Mesothelial cell of epicardium (in vitro differentiated cells): ENCODE measurements at places on chromosomes 4 and X. TPM values are rescaled to one million over a fixed set of nuclear protein-coding genes. Genes with fewer than 3 reads are reported as not detected.

GRCh38 chr4:26212528-26212927, 108.3 kb upstream of the RBPJ start:
- DNase-seq, result no peak

DNA sequence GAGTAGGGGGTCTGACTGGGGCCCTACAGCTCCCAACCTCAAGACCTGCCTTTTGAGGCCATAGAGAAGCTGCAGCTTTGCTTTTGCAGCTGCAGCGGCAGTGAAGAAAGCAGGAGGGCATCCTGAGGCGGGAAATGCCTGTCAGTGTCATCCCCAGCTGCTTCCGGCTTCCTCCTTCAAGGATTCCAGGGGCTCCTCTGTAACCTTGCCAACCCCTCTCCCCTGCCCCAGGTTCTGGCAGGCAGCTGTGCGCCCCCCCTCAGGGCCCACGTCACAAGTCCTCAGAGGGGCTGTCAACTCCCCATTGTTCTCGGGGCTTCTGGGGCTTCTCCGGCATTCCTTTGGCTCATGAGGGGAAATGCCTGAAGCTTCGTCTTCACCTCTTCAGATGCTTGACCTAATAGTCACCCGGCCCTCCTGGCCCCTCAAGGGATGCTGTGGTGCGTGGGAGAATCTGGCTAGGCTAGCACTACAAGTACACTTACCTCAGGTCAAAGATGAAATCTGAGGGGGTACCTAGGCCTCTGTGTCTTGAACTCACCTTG, 31.9 kb downstream of the APLN start:
- peak; percentile 49 for DNase-seq

DNA sequence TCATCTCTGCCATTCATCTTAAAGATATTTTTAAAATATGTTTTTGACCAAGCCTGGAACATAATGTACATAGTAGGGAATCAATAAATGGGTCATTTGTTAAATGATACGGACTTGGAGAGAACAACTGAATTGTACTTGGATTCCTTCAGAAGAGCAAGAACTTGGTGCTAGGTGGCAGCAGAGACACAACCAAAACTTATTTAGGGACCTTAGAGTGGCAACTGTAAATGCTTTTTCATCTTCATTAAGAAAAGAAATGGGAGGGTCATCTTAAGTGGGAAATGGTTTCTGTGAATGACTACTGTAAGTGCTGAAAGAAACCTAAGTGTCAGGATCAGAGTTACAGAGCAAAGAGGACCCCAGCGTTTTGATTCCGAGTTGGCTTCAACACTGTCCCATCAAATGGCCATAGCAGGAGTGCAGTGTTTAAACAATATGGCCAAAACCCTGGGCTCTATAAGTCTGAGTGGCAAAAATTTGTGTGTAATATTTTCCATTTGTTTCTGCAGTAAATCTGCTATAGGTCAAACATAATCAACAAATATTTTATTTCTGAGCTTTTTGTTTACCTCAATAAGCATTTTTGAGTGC, 213.6 kb downstream of the PALLD start:
- no peak for DNase-seq

GRCh38 chrX:1202251-1202650, 10.2 kb downstream of the CRLF2 start:
- DNase-seq, result peak; percentile 32

GRCh38 chr4:2647403-2648158, 108.6 kb downstream of the TNIP2 start:
- peak; percentile 9 for DNase-seq

GRCh38 chr4:158527516-158527915, 5.8 kb downstream of the RXFP1 start:
- DNase-seq, result no peak

GRCh38 chr4:189802884-189803283, 137.8 kb upstream of the FRG1 start:
- no peak for DNase-seq

DNA sequence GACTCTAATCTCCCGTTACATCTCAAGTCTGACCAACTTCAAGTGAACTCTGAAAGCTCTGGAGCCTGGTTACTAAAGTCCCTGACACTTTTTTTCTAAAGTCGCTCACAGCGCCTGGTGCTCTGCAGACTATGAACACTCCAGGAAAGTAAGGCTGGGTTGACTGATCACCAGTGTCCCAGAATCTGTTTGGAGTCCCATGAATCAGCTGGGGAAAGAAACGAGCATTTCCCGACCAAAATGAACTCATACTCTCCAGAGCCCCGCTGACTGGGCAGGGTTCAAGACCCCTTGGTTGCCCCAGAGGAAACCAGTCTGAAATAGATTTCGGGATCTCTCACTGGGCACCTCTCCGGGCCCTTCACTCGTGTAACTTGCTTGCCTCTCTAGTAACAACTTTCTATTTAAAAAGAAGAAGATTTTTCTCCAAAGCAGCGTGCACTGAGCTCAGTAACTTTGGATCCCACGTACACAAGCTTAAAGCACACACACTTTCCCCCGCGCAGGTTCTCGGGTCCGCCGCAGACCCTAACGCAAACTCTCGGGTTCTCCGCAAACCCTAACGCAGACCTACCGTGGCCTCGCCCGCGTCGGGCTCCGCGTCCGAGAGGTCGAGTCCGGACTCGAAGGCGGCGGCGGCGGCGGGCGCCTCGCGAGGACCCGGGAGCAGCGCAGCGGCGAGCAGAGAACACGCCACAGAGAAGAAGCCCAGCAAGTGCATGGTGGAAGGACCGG, 964 bp downstream of the VEGFC start:
- DNase-seq, result peak; percentile 52

DNA sequence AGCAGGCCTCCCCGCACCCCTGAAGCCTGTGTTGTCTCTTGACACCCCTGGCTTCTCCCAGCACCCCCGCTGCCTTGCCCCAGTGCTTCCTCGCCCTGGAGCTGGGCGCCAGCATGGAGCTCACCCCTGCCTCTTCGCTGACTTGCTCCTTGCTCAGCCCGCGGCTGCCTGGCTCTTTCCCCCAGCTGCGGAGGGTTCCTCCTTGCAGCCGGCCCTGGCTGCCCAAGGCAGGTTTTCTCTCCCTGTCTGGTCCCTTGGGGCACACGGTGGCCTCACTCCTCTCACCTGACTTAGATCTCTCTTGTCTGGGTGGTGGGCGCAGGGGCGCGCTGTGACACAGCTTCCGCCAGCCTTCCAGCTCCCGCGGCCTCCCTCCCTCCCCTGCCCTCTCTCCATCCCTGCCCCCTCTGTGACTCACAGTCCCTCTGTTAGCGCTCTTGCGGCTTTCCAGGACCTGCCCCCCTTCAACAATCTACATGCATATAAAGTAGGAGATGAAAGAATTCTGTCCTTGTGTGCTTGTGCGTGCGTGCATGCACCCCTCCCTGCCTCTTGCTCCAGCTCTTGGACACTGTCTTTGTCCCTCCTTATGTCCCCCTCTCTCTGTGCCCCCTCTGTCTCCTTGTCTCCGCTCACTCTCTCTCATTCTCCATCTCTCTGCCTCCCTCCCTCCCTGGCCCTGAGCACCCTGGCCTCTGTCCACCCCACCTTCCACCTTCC, 2.2 kb downstream of the PLXNB3 start:
- DNase-seq, result peak; percentile 27

- no peak for DNase-seq
Observed at GRCh38 chr4:185965426-185966384, 103.3 kb upstream of the TLR3 start.

GRCh38 chr4:102809691-102810090, 17.7 kb downstream of the UBE2D3 start:
- no peak for DNase-seq

GRCh38 chr4:123777373-123777772, 380.8 kb downstream of the SPRY1 start:
- DNase-seq, result no peak

- DNase-seq, result no peak
Observed at GRCh38 chr4:111639120-111639690, 506.0 kb upstream of the FAM241A start.

DNA sequence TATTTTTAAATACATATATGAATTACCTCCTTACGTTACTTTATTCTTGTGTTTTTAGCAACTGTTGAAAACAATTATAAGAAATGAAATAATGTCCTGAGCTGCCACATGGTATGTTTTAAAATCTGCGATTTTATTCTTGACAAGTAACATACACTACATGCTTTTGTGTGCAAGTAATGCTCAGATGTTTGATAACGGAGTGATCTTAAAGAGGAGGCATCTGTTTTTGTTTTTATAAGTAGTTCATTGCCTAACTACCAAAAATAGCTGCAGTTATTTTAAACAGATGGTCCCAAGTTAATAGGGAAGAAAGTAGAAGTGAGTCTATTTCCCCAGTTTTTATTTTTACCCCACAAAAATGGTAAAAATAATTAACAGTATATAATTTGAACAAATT, 55.2 kb downstream of the GAB1 start:
- DNase-seq, result no peak

DNA sequence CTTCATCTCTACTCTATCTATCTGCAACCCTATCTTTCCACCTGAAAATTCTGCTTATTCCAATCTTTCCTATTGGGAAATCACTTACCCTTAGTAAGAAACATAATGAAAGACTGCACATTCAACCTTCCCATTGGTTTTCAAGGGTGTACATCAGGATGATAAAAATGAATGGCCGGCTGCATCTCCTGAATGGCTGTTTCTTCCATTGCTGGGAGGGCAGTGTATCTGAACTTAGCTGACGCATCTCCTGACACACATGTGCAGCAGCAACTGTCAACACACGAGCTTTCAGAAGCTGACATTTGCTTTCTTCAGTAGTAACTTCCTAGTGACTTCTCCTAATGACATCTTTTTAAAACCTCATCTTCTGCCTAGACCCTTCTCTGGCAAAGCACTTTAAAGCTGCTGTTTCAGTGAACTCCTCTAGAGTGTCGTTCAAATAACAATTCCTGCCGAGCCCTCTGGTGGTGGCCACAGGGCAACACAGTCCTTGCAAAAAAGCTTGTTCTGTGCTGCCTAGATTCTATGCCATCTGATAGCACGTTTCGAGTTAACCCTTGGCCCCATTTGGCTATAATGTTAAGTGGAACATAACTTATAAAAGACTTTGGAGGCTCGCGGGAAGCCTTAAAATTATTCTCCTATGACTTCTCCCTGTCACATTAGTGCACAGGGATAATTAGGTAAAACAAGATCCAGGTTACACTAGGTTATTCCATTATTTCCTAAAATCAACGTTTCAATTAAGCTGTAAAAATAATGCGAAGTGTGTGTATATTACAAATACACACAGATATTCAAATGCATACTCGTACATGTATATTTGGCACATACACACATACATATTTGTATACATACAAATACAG, 2340.7 kb downstream of the PCDH7 start:
- DNase-seq, result no peak

GRCh38 chr4:105603158-105603557, 50.7 kb downstream of the ARHGEF38 start:
- no peak for DNase-seq

DNA sequence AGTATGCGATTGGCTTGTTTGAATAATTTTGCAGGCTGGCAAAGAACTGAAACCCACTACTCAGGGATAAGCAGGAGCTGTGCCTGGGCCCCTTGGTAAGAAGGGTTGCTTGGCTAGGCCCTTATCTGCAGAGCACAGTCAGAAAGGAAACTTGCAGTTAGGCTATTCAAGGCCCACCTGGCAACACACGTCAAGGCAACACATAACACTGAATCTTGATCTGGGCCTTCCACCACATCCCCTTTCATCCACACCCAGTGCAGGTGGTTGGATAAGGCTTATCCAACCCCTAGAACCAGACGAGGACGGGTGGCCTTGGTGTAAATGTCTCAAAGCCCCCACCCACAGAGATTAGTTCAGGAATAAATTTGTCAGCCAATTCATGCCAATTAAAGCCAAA, 72.8 kb upstream of the NEIL3 start:
- no peak for DNase-seq

GRCh38 chr4:37440501-37440900, 196.0 kb downstream of the NWD2 start:
- no peak for DNase-seq

DNA sequence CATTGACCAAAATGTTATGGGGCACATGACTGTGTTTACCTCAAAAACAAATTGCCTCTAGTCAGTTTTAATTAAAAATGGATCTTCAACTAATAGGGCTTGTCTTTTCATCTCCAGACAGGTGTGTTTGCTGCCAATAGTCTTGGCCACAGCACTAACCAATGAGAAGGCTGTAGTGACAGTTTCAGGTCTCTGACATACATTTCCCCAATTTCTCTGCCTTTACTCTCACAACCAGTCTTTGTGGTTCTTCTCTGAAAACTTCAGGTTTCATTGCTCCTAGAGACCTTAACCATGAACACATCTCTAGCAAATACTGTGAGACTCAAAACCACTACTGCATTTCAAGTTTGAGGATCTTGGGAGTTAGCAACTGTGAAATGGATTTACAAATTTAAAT, 3.5 kb upstream of the EDNRA start:
- no peak for DNase-seq

The GSX2 gene
- total RNA-seq, result not detected in 3 replicates

The PRDM8 gene
- 1.6 to 2.4 TPM (median 1.7 TPM) in 3 replicates for total RNA-seq

The ADH1A gene
- not detected in 3 replicates for total RNA-seq

The GALNTL6 gene
- total RNA-seq, result 1.3 to 2.2 TPM (median 2.0 TPM) in 3 replicates

The TMPRSS11D gene
- total RNA-seq, result not detected in 3 replicates

The PLAC1 gene
- 10.1 to 14.5 TPM (median 10.4 TPM) in 3 replicates for total RNA-seq

The F11 gene
- total RNA-seq, result 0.11 TPM in 1 of 3 replicates, not detected in the others

The NOX1 gene
- total RNA-seq, result not detected in 3 replicates

The CPZ gene
- total RNA-seq, result 32.0 to 38.6 TPM (median 32.8 TPM) in 3 replicates

The TBX22 gene
- total RNA-seq, result 0.09 TPM in 1 of 3 replicates, not detected in the others

The FAT1 gene
- 211 to 224 TPM (median 224 TPM) in 3 replicates for total RNA-seq
